ENCODE measurements at places on chromosomes 7 and 10.

GRCh38 chr10:51137756-51138529, 63.7 kb downstream of the PRKG1 start:
- DNase-seq = no peak

DNA sequence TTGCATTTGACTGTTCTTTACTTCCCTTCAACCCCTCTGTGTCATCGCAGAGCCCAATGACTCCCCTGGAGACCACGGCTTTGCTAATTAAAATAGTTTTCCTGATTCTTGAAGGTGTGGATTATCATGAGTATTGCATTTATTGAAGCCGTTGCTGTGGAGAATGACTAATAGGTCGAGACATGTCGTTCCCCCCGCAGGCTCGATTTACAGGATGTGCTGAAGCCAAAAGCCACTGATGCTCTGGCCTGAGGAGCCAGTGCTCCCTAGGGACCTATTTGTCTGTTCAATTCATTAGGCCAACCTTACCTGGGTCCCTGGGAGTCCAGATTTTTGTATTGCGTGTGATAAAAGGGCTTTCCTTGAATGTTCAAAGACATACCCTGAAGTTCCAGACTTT, 102.3 kb downstream of the NPTX2 start:
- no peak for DNase-seq

- no peak for DNase-seq
Observed at GRCh38 chr10:119296703-119297102, 89.3 kb downstream of the GRK5 start.

DNA sequence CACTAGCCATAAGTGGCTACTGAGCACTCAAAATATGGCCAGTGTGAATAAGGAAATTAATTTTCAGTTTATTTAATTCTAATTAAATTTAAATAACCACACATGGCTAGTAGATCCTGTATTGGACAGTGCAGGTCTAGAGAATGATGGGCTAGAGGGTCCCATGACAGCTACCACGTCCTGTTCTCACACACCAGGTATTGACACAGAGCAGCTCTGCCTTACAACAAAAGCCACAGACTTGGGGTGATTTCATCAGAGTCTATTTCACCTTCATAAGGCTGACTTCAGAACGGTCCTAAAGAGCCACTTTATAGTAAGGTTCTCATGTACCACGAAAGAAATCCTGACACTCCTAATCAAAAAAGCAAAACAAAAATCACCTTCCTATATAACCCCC, 111.3 kb downstream of the UBE2H start:
- DNase-seq = no peak

DNA sequence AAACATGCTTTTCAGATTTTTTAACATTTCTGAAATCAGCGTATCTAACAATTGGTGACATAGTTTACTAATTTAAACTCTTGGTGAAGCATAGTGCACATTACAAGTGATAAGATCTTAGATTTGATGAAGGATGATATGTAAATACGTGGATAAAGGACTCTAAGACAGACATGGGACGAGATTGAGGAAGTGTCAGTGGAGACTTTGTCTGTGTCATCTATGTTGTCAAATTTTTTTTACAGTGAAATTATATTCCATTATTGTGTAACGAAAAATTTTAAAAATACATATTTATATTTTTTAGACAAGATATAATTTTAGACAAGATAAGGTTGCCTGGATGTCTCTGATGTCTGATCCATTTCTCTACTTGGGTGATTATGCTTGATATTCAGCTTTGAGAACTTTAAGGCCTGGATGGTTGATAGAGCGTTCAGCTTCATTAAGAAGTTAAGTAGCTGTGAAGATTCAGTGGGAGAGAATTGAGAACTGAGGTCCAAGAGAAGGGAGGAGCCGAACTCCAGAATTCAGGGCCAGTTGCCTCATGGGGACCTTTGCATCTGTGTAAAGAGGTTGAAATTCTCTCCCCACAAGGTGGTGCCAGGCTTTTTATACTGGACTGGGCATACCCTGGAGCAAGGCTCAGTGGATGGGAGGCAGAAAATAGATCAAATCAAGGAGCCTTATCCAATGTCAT, 62.7 kb downstream of the KAT6B start:
- no peak for DNase-seq

DNA sequence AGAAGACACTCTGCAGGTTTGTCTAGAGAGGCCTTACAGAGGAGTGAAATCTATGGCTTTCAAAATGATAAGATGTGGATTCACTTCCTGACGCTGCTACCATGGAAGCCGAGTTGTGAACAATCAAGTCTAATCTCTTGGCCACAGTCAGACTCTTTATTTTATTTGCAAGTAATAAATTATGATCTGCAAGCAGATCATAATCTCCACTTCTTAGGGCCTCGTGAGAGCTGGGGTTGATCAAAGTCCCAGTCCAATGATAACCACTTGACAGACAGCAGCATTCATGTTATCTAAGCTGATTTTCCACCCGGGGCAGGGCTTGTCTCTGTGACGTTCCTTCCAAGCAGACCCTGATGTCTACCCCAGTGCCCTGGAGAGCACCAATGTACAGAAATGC, 776.4 kb upstream of the AUTS2 start:
- no peak for DNase-seq

GRCh38 chr7:131889572-131890150, 333.2 kb upstream of the PODXL start:
- no peak for DNase-seq

DNA sequence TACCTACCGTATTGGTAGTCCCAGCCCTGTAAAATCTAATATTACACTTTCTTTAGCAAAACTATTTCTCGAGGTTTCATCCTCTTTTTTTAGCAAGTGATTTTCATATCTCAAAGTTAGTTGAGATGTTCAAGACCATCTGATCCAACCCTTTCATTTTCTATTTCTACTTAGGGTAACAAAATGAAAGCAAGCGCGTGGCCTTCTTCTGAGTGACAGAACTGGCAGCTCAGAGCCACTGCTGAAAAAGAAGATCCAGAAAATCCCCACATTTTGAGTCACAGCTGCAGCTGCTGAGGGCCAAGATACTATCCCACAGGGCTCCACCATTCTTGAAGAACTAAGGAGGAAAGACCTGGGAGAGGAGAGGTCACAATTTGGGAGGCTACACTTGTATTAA, 24.8 kb upstream of the ZNF800 start:
- no peak for DNase-seq

DNA sequence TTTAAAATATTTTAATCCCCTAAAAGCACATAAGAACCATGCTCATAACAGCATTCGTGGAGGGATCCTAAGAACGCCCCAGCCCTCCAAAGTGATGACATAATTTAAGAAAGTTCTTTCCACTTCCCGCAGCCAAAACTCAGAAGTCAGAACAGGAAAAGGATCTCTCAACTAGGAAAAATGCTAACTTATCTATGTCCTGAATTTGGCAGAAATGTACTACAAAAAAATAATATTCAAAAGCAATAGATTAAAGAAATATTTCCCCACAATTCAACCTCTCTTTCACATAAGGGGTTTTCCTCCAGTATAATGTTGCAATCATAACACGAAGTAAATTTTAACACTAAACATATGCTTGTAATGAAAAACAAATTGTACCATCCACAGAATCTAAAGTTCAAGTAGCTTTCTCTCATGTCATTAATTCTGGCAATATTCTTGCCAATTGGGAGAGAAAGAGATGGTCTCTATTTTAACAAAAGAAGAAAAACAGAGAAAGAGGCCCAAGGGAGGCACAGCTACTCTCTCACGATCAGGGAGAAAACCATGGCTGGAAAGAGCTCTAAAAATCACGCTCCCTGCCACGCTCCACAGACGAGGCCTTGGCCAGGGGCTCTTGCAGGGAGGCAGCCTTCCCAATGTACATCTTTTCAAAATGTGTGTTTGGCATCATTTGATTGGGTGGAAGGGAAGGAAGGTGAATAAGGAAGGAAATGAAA, 22.9 kb downstream of the ASB13 start:
- no peak for DNase-seq

DNA sequence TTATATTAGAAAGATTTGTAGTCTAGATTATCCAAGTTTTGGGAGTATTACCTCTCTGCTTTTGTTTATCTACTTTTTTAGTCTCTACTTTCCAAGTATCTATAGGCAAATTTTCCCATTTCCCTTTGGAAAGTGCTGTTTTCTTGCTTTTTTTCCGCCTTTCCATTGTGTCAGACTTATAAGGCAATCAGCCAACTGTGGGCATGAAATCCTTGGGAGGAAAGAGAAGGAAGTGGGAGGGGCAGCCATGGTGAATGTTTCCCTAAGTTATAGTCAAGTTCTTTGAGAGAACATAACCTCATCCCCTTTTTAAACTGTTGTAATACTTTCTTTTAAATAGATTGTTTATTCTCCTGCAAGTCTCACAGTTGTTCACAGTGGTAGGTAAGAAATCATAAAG, 52.6 kb downstream of the PTEN start:
- DNase-seq = no peak

DNA sequence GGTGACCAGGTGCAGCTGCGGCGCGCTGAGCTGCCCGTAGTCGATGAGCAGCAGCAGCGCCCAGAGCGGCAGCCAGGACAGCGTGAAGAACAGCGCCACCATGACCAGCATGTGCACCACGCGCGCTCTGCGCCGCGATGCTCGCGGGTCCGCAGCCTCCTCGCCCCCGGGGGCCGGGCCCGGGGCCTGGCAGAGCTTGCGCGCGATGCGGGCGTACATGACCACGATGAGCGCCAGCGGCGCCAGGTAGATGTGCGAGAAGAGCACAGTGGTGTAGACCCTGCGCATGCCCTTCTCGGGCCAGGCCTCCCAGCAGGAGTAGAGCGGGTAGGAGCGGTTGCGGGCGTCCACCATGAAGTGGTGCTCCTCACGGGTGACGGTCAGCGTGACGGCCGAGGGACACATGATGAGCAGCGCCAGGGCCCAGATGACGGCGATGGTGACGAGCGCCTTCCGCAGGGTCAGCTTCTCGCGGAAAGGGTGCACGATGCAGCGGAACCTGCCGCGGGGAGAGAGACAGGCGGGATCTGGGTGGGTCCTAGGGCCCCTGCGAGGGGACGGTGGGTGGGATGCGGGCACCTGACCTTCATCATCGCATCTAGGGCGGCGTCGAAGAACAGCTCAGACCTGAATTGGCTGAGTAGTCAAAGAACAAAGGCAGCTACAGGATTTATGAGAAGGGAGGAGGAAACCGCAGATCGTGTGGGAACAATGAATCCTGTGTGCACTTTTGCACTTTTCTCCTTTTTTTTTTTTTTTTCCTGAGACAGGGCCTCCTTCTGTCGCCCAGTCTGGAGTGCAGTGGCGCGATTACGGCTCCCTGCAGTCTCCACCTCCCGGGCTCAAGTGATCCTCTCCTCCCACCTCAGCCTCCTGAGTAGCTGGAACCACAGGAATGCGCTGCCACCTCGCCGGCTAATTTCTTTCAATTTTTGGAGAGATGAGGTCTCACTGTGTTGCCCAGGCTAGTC, 22.4 kb upstream of the PPA1 start:
- DNase-seq = no peak

DNA sequence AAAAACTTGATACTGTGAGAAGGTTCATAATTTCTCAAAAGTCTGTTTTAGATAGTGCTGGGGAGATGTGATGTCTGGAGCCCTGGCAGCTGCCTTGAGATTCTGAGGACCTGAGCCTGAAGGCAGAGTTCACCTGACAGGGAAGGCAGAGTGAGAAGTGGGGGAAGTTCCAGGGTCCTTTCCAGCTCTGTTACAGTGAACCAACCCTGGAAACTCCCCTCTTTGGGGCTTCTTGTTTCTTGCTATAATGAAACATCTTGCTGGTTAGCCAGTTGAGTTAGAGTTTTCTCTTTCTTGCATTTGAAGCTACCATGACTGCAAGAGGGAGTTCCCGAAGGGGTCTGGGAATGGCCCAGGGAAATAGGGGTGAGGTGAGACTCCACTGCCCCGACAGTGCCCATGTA, 158.9 kb upstream of the TNRC18 start:
- DNase-seq = no peak

- no peak for DNase-seq
Observed at GRCh38 chr10:126646110-126646509, 24.4 kb downstream of the C10orf90 start.

DNA sequence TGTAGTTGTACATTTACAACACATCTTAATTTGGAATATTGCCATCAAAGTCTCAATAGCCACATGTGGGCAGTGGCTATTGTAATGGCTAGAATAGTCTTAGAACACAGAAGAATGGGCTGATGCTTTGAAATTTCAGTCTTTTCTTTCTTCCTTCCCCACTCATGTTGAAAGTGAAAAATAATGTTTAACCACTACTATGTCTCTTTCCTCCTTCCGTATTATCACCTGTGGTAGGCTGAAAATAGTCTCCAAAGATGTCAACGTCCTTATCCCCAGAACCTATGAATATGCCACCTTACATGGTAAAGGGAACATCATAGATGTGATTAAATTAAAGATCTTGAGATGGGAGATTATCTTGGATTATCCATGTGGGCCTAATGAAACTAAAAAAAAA, 154.0 kb downstream of the SUGCT start:
- no peak for DNase-seq

DNA sequence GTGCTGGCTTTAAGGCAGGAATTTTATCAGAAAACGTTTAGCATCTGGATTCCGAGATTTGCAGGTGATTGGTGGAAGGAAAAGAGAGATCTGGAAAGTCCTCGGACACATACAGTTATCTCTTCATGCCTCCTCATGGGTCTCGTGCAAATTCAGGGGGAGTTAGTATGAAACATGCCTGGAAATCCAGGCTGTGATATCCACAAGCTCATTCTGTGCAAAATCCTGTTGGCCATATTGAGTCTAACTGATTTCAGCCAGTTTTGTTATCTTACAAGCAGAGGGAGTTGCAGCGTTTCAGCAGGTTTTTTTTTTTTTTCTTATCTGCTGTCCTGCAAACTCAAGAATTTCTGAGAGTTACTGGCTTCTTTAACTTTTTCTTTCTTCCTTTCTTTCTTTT, 411.5 kb downstream of the GALNT17 start:
- DNase-seq = no peak

Measured in stimulated activated CD8-positive, alpha-beta memory T cell treated with anti-CD3 and anti-CD28 coated beads, Interleukin-4, amount 100 ng/mL, for 1 hour (primary cell).